Mesenteric fat pad (tissue), 1 donor: ENCODE measurements at places on chromosomes 2 and 18. TPM values are rescaled to one million over a fixed set of nuclear protein-coding genes. Genes with fewer than 3 reads are reported as not detected.

- DNase-seq: peak; percentile 43
Measured at GRCh38 chr2:71686781-71687180, 233.4 kb downstream of the DYSF start.

GRCh38 chr2:46828491-46829230, 86.9 kb downstream of the MCFD2 start:
- no peak for DNase-seq

SCTR gene
- total RNA-seq: not detected

ANTXR1 gene
- total RNA-seq: 51.9 TPM

GRCh38 chr2:44441200-44441599, 79.5 kb downstream of the CAMKMT start:
- no peak for DNase-seq

GRCh38 chr2:165239230-165239629, at the start of gene SCN2A:
SCN2A (plus strand) TSS chr2:165239414; CDS start chr2:165295824, 56,410 bp downstream.
- no peak for DNase-seq

DNA sequence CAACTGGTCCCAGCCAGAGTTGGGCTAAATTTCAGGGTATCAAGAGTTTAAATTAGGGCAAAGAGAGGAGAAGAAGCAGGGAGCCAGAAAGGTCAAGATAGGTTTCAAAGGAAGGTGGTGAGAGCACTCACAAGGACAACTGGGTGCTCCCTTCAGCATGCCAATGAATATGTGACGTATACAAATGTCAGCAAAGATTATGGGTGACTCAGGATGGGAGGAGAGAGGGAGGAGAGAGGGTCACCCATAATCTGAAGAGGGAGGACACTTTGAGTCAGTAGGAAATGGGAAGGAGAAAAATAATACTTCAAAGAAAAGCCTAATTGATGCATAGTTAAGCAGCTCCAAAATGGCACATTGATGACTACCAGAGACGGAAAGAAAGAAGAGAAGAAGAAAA, 53.1 kb upstream of the ABCA12 start:
- no peak for DNase-seq

- no peak for DNase-seq
Measured at GRCh38 chr18:12257996-12258718, 4.0 kb downstream of the CIDEA start.

GRCh38 chr2:99868260-99868659, 274.1 kb downstream of the AFF3 start:
- no peak for DNase-seq

DNA sequence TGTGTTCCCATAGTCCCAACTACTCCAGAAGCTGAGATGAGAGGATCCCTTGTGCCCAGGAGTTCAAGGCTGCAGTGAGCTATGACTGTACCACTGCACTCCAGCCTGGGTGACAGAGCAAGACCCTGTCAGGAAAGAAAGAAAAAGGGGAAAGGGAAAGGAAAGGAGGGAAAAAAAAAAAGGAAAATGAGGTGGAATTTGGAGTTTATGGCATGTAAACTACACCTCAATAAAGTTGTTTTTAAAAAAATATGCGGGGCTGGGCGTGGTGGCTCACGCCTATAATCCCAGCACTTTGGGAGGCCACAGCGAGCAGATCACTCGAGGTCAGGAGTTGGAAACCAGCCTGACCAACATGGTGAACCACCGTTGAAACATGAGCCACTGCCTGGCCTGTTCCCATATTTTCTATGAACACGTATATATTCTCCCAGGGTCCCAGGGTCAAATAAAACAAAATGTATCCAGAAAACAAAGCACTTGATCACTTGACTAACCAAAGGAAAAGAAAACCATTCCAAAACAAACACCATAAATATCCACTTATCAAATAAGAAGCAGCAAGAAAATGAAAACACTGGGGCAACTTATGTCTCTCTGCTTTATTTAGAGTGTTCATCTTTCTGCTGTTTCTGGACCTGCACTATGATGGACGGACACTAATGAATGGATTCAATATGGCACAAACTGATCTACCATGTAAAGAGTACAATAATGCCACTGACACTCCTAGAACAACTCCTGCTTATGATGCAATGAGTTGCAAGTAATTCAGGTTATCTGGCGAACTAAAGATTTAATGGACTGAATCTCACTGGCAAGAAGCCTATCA, 56.8 kb downstream of the ASXL2 start:
- no peak for DNase-seq

GRCh38 chr2:2848621-2849333, 517.7 kb upstream of the MYT1L start:
- no peak for DNase-seq

TEKT4 gene
- 0.22 TPM for total RNA-seq

GRCh38 chr18:14098428-14098827, 33.8 kb downstream of the ZNF519 start:
- DNase-seq: no peak

DNA sequence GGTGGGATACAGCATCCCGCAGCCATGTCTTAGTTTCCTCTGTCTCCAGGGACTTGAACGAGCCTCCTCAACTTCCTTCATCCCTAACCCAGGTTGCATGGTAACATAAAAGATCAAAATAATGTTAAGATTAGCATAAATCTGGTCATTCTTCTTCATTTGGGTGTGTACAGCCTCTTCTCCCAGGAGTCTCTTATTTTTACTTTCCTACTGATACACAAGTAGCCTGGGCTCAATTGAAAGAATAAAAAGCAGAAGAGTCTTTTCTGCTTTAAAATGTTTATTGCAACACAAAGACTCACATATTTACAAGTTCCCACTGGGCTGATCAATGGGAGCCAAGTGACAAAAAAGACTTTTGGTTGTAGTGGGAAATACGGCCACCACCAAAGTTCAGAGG, 137.9 kb upstream of the PID1 start:
- DNase-seq: no peak

KIAA2012 gene
- not detected for total RNA-seq

CD226 gene
- 1.4 TPM for total RNA-seq

- no peak for DNase-seq
Measured at GRCh38 chr18:79199691-79200374, 130.6 kb downstream of the ATP9B start.

DNA sequence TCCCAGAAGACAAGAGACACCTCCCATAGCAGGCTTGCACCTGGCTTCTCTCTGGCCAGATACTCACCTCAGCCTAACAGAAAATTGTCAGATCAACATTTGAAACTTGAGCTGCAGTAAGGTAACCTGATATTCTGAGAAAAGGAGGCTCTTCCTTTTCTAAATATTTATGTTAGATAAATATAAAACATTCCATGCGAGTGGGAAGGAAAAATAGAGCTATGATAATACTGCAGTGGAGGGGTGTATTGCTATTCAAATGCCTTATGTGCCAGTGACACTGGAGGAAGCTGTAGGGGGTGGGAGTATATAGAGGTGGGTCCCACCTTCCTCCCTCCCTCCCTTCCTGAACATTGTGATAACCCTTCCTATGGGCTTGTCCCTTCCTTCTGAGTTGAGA, 515.5 kb upstream of the CHAC2 start:
- DNase-seq: no peak

DNA sequence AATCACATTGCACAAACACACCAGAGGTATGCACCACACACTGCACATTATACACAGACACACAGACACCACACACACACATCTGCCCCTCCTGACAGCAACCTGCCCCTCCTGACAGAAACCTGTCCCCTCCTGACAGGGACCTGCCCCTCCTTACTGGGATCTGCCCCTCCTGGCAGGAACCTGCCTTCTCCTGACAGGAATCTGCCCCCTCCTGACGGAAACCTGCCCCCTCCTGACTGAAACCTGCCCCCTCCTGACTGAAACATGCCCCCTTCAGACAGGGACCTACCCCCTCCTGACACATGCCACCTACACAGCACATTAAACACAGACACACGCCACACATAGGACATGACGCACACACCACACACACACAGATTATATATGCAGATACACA, 88.9 kb downstream of the PXDN start:
- DNase-seq: peak; percentile 49
